Activated T-cell treated with anti-CD3 and anti-CD28 coated beads for 4 hours (primary cell): ENCODE measurements at places on chromosomes 7 and 10.

GRCh38 chr7:40799493-40800403, 664.9 kb downstream of the SUGCT start:
- no peak for DNase-seq

DNA sequence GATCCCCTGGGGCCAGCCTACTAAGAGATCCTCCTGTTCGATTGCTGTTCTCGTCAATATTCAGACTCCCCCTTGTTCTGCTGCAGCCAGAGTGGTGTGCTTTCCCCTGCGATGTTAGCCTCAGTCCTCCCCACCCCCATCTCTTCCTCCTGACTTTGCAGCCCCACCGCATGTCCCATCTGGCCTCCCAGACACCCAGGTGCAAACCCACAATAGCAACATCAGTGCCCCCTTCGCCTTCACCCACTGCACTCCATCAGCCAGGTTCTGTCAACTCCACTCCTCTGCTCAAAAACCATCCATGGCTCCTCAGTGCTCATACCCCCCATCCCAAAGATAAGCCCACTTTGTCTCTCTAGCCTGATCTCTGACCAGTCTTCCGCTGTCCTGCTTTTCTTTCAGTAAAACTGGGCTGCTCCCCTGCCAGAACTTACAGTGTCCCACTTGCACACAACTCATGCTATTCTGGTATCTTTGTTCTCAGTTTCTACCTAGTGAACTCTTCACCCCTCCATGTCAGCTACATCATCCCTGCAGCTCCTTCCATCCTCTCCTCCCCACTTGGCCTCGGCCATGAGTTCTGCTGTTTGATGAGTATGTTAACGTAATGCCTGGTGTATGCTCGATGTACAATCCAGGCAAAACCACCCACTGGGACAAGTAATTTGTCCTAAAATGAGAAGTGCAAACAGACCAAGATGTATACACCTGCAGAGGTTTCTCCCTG, 26.6 kb downstream of the COL13A1 start:
- no peak for DNase-seq

DNA sequence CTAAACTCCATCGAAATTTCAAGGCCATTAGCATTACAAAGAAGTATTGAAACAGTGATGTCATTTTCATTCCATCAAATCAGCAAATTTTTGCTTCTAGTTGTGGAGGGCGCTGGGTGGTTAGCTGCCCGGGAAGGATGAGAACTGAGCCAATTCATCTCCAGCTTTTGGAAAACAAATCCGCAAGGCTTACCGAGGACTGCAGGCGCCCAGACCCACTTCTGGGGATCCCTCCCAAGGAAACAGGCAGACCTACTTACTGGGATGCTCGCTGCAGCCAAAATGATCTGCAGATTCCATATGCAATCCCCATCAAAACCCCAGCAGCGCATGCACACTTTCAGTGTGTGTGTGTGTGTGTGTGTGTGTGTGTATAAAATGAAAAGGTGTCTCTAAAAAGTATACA, 19.2 kb downstream of the TNRC18 start:
- no peak for DNase-seq

DNA sequence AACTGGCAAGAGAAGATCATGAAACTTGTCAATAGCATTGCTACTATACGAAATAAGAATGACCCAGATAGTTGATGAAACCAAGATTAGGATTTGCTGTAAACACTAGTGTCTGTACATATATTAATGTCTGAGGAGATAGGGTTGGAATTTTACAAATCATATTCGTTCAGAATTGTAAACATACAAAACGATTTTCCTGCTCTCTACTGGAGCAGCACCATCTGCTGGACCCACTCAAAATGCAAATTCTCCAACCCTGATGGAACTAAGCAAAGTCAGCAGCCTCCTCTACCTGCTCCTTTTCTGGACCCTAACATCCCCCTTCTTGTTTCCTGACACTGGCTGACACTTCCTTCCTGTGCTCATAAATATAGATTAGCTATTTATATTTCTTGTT, 29.4 kb upstream of the SGMS1 start:
- no peak for DNase-seq

GRCh38 chr10:104109908-104110662, 11.9 kb upstream of the SFR1 start:
- DNase-seq, result no peak
